ENCODE measurements at places on chromosomes 2 and 18.

DNA sequence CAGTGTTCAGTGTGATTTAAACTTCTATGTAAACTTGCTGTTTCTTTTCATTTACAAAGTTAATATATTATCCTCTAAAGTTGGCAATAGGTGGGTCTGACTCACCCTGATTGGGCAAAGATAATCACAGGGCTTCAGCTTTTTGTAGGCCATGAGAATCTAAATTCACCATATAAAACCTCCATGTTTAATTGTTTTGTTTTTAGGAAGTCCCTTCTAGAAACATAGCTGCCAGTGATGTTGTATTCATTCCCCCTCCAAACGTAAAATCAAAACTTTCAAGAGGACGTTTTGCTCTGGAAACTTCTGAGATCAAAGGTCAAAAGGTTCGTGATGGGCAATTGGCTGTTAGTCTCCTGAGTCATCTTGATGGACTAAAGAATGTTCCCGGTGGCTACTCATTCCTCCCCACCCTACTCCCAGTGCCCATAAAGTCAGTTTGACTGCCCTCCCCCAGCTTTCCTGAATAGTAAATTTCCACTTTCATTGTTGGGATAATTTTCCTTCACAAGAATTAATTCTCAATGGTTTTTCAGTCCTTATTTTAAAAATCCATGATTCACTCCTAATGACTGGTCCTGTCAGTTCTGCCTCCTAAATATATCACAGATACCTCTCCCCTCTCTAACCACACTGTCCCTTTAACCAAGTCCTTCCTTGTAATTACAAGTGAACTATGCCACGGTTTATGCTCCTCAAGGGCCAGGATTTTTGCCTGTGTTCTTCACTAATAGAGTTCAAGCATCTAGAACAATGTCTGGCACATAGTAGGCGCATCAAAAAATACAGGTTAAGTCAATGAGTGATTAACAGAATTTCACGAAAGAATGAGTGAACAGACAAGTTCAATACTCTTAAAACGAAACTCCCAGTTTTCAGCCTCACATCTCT lies 164.4 kb upstream of the VRK2 start:
- H3K27ac ChIP-seq: no peak overlapping the region
- no peaks in the 10 kb centered on the region for H3K27me3 ChIP-seq
- H3K4me3 ChIP-seq: no peak overlapping the region
- DNase-seq: no peak
- no peaks in the 10 kb centered on the region for H3K36me3 ChIP-seq

GRCh38 chr18:28974504-28974903 lies 797.6 kb upstream of the CDH2 start:
- no peaks in the 10 kb centered on the region for H3K36me3 ChIP-seq
- H3K27me3 ChIP-seq: no peaks in the 10 kb centered on the region
- no peak overlapping the region for H3K27ac ChIP-seq
- no peaks in the 10 kb centered on the region for H3K4me1 ChIP-seq

DNA sequence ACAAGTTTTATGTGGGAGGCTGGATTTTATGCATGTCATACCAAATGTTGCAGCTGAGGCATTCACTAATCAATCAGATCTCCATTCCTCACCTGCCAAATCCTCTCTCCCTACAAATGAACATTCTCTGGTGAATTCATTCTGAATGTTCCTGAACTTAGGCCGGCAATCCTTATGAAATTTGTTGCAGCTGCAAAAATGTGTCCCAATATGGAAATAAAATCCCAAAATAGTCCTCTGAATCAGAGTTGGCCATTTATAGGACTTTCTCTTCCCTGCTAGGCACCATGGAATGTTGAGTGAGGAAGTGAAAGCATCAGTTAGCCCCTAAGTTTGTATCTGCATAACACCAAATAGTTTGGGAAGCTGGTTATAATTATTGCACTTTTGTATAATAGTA lies 25.6 kb downstream of the GCA start:
- no peak for DNase-seq
- no peak overlapping the region for H3K4me3 ChIP-seq
- no peaks in the 10 kb centered on the region for H3K36me3 ChIP-seq
- H3K27me3 ChIP-seq: no peaks in the 10 kb centered on the region

DNA sequence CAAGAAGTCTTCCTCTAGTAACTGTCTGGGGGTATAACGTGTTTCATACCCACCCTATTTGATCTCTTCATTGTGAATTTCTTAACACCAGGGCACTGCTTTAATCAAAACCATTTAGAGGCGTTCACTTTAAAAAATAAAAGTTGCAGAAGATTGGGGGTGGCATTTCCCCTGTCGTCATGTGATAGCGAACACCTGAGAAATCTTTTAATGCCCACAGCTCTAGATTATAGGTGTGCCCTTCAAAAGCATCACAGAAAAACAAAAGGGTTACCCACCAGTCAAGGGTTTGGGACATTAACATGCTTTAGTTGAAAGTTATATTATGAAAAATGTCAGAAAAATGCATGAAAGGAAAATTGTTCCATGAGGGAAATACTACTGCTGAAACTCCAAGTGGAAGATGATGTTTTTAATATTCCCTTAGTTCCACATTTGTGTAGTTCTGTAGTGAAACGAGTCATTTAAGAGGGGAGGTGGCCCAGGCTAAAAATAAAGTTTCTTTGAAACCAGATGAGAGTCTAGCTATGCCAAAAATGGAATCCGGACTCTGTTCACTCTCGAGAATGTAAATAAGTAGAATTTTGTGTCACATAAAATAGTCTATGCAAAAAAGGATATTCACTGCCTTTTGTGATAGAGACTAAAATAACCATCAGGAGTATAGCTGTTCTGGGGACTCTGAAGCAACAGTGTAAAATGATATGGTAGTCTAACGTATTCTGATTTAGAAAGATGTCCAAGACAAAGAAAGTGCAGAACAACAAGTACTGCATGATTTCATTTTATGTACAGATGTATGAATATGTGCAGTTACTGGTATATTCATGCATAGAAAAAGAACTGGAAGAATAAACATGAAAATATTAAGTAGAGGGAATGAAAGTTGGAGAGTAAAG lies 95.3 kb downstream of the TMEM247 start:
- no peaks in the 10 kb centered on the region for H3K27me3 ChIP-seq
- H3K4me3 ChIP-seq: no peak overlapping the region
- H3K36me3 ChIP-seq: peaks cover 3% of the 10 kb centered on the region
- no peak for DNase-seq
- peaks cover 3% of the 10 kb centered on the region for H3K4me1 ChIP-seq
- no peak overlapping the region for H3K27ac ChIP-seq

DNA sequence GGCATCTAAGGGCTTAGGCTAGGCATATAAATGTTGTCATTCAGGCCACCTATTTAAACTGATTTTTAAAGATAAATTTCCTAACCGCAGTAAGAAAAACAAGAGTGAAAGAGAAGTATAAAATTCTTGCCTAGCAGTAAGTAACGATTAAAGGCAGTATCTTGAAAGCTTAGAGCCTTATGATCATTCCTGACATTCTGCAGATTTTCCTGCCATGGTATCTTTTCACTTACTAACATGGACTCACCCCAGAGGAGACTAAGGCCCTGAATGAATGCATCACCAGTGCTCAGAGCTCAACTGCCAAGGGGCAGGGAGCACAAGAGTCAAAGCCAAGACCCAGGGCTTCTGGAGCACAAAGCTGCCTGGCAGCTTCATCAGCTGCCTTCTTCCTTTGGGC lies 133.1 kb downstream of the GCA start:
- no peak overlapping the region for H3K27ac ChIP-seq
- no peaks in the 10 kb centered on the region for H3K27me3 ChIP-seq
- no peaks in the 10 kb centered on the region for H3K36me3 ChIP-seq

GRCh38 chr2:173226899-173227698 lies 127.6 kb upstream of the CDCA7 start:
- H3K4me1 ChIP-seq: no peaks in the 10 kb centered on the region
- DNase-seq: no peak
- peaks cover 13% of the 10 kb centered on the region for H3K27me3 ChIP-seq
- no peak overlapping the region for H3K27ac ChIP-seq
- H3K4me3 ChIP-seq: no peak overlapping the region
- peaks cover 5% of the 10 kb centered on the region for H3K36me3 ChIP-seq

DNA sequence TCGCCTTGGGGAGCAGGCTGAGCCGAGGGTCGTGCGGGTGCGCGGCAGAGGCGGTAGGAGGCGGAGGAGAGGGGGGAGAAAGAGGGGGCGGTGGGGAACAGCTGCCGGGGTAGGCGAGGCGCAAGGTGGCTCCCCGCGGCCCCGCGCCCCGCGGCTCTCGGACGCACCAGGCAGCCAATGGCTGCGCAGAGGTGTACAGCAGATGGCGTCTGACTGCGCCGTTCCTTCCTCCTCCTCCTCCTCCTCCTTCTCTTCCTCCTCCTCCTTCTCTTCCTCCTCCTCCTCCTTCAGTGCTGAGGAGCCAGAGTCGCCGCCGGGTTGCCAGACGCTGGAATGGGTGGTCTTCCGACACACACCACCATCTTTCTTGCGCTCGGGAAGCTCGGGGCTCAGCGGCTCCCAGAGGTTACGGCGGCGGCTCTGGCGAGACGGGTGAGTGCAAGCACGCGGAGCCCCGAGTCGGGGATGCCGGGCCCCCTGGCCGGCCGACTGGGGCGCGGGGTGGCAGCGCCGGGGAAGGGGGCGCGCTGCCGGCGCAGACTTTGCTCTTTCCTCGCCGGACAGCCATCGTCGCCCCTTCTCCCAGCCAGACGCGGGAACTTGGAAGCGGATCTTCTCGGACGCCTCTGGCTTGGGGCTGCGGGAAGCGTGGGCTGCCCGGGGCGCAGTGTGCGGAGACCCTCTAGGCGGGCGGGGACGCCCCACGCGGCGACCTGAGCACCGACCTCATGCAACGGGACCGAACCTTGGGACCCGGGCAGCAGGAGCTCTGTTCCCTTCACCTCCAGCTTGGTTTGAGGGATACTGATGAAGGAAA lies at the start of gene THSD7B:
THSD7B (plus strand) TSS at position 290 of the 817 bp plus-strand sequence. CDS start 116,634 bp downstream, outside the sequence.
- peaks cover 63% of the 10 kb centered on the region for H3K27me3 ChIP-seq
- H3K36me3 ChIP-seq: no peaks in the 10 kb centered on the region
- H3K27ac ChIP-seq: no peak within 1 kb of the TSS
- peaks cover 2% of the 10 kb centered on the region for H3K4me1 ChIP-seq

- peaks cover 9% of the 10 kb centered on the region for H3K4me1 ChIP-seq
- H3K27ac ChIP-seq: peak overlapping the region; percentile 30
- no peak overlapping the region for H3K4me3 ChIP-seq
- DNase-seq: no peak
- H3K36me3 ChIP-seq: peaks cover 2% of the 10 kb centered on the region
- H3K27me3 ChIP-seq: peaks cover 54% of the 10 kb centered on the region
Measured at GRCh38 chr2:198376677-198377076, 572.3 kb downstream of the PLCL1 start.

DNA sequence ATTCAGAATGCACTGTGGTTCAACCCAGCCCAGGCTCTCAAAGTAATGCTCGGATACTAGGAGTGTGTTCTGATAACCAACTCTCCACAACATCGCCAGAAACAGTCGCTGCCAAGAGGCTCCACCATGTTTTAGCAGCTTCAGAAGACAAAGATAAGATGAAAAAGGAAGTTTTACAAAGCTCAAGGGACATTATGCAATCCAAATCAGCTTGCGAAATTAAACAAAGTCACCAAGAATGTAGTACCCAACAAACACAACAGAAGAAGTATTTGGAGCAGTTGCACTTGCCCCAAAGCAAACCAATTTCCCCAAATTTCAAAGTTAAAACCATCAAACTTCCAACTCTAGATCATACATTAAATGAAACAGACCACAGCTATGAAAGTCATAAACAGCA lies 360.9 kb downstream of the XIRP2 start:
- no peak overlapping the region for H3K27ac ChIP-seq
- H3K4me1 ChIP-seq: no peaks in the 10 kb centered on the region
- H3K27me3 ChIP-seq: no peaks in the 10 kb centered on the region
- no peak for DNase-seq
- no peaks in the 10 kb centered on the region for H3K36me3 ChIP-seq
- no peak overlapping the region for H3K4me3 ChIP-seq

DNA sequence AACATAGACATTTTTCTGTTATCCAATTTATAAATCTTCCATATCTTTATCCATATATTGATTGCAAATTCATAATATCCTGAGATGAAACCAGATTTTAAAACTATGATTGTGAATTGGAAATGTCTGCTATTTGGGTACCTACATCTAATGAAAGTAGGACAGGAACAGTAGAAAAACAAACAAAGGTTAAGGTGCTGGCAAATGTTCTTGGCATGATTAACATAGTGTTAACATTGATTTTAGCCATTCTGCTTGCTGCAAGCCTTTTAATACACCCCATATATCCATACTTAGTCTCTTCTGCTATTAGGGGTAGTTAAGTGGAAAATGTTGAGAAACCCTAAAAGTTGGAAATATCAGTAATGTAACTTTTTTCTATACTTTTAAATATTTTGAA lies 152.0 kb downstream of the KCNJ3 start:
- H3K27ac ChIP-seq: no peak overlapping the region
- H3K4me1 ChIP-seq: no peaks in the 10 kb centered on the region
- no peaks in the 10 kb centered on the region for H3K36me3 ChIP-seq
- H3K4me3 ChIP-seq: no peak overlapping the region
- no peaks in the 10 kb centered on the region for H3K27me3 ChIP-seq

DNA sequence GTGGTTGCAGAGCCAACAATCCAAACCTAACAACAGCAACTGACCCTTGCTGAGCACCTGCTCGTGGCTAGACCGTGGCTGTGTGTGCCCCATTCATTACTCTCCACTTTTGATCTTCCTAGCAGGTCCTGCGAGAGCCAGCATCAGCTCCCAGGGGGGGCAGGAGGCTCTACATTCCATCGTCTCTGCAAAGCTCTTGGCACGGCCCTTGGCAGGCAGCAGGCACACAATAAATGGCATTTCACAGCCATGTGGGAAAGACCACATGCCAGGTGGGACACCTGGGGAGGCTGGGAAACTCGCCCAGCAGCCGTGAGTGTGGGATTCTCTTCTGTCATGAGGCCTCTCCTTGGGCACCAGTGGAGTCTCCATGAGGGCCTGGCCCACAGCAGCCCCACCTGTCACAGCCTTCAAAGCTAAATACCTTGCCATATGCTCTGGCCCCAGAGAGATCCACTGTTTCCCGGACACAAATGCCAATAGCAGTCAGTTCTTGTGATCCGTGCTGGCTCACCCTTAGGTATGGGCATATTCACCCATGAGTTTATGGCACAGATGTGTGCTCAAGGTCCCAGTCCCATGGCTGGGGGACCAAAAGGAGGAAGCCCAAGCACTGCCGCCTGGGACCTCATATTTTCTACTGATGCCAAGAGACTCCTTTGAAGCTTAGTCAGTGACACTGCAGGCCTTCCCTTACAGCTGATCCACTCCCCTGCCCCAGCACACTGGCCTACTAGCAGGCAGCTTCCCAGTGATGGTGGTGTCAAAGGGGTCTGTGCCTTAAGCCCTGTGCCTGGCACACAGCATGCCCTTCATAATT lies 6.8 kb upstream of the TEX51 start:
- H3K27me3 ChIP-seq: peaks cover 37% of the 10 kb centered on the region
- H3K4me1 ChIP-seq: no peaks in the 10 kb centered on the region
- no peak overlapping the region for H3K27ac ChIP-seq
- no peak for DNase-seq

- H3K4me3 ChIP-seq: no peak overlapping the region
- H3K27ac ChIP-seq: peak overlapping the region; percentile 75
- no peaks in the 10 kb centered on the region for H3K27me3 ChIP-seq
- H3K36me3 ChIP-seq: peaks cover 16% of the 10 kb centered on the region
Measured at GRCh38 chr2:160294339-160294803, 94.3 kb upstream of the ITGB6 start.

GRCh38 chr2:159098361-159098760 lies 129.9 kb downstream of the TANC1 start:
- no peak for DNase-seq
- H3K27me3 ChIP-seq: no peaks in the 10 kb centered on the region
- H3K4me3 ChIP-seq: no peak overlapping the region
- H3K36me3 ChIP-seq: peaks cover 4% of the 10 kb centered on the region
- H3K27ac ChIP-seq: no peak overlapping the region

Data from T-helper 17 cell (primary cell).